ENCODE measurements at places on chromosomes 12 and 14. TPM values are rescaled to one million over a fixed set of nuclear protein-coding genes. Genes with fewer than 3 reads are reported as not detected.
A peak's percentile ranks its signal among the peaks of the same experiment; 100 is the strongest.

Gene PROX2
- total RNA-seq: not detected

DNA sequence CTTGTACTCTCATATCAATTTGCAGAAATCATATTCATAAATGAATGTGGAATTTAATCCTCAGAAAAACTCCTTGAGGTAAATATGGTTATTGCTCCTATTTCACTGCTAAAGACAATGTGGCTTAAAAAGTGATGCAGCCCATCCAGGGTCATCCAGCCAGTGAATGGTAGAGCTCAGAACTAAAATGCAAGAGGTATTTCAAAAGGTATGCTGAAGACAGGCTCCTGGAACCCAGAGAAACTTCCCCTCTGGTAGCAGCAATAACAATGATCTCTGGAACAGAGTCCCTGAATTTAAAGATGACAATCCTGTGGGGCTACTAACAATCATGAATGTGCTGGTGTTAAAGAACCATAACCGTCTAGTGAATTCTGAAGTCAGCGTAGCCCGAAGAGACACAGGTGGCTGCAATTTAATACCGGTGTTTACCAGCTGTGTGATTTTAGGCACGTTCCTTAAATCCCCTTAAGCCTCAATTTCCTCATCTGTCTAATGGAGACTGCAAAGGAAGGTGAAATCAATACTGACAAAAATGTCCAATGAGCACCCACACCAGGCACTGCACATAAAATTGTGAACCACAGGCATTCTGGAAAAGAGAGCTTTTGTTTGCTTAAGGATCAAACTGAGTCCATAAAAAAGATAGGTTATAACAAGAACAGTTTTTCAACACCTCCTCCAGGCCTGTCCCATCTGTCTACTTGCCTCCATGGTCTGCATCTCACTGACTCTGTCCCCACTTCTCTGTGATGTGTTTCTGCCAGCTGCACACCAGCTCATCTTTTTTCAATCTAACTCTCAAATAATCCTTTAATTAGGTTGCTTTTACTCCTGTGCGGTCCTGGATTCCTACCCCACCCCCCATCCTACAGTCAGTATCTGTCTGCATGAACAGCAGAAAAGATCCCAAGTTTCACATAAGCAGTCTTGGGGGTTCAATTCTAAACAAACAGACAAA lies 10.5 kb downstream of the TM7SF3 start:
- H3K27ac ChIP-seq: no peak overlapping the region
- no peak overlapping the region for H3K4me3 ChIP-seq
- no peaks in the 10 kb centered on the region for H3K36me3 ChIP-seq
- DNase-seq: no peak

DNA sequence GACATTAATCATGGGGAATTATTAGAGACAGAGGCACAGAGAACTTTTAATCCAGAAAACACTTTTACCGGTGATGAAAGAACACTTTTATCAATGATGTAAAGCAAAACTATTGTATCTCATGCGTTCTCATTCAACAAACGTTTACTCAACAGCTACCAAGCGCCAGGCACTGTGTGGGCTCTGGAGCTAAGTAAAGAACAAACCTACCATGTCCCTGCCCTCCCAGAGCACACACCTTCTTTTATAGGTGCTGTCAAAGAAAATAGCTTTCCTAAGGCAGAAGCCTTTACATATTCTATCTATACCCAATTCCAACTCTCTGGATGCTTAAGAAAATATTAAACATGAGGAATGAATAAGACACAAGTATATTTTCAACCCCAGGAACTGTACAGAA lies 91.1 kb downstream of the FOXN3 start:
- no peaks in the 10 kb centered on the region for H3K27me3 ChIP-seq
- no peaks in the 10 kb centered on the region for H3K4me1 ChIP-seq
- no peaks in the 10 kb centered on the region for H3K36me3 ChIP-seq
- DNase-seq: no peak

DNA sequence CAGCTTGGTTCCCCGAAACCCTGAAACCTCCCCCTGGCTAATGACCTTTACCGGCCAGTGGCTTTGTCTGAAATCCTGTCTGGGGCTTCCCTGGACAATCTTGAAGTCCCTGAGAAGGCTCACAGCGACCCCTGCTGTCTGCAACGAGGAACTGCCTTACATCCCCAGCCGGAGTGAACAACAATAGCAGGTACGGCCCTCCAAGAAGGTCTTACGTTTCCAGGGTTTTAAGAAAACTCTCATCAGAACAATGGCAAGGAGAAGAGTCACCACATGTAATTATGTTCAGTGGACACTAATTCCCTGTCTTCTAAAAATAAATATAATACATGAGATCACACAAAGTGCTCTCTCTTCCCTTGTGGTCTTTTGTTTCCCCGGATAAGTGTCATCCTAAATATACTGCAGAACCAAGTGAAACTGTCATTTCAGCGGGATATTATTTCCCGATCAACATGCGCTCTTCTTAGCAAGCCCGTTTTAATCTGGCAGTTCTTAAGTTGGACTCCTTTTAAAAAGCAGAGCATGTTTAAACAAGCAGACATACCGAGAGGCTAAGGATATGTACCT lies 53.3 kb downstream of the RBM19 start:
- H3K36me3 ChIP-seq: peaks cover 6% of the 10 kb centered on the region
- no peak overlapping the region for H3K4me3 ChIP-seq
- DNase-seq: peak; percentile 66

Gene ADAMTS20
- 0.23 TPM for total RNA-seq

DNA sequence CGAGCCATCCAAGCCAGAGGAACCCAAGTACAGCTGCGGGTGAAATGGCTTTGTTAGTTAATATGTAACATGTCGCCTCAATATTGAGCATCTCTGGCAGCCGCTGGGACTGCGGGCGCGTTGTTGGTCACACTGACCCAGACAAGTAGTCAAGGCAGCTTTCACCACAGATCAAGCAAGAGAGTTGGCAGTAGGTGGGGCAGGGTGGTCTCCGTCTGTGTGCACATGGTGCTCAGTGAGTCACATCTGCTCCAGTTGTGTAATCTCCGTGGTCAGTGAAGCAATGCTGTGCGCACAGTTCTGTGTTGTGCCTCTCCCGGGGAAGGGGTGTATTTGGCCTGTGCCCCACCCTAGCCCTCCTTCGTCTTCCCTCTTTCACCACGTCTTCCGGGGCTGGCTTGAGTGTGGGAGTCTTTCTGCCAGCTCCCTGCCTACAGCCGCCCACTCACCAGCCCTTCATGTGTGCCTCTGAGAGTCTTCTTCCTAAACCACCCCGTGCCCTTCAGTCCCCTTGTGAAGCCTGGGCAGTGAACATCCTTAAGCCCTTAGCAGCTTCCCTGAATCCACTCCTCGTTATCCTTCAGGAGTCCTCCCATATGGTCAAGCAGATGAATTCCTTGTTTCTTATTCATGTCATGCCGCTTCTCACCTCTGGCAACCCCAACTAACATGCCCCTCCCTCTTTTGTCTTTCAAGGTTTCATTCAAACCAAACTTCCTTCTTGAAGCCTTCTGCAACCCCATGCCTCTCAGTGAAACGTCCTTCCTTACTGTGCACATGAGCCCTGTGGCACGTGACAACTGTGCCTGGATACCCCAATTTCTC lies 242.1 kb downstream of the CACNA1C start:
- H3K4me3 ChIP-seq: no peak overlapping the region
- H3K27ac ChIP-seq: no peak overlapping the region
- DNase-seq: no peak
- no peaks in the 10 kb centered on the region for H3K4me1 ChIP-seq

DNA sequence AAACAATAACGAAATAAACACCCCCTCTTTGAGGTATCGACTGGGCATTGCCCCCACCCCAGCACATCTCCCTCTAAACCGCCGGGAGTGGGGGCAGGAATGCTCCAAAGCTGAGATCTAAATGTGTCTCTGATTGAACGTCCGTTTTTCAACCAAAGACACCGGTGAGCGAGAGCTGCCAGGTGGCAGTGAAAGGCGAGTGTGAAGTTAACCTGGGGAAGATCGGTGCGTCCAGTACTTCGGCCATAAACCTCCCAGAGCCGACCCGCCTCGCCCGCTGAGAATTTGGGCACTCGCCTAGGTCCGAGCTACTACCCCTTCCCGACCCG lies 625 bp downstream of the ANGEL1 start:
- no peaks in the 10 kb centered on the region for H3K4me1 ChIP-seq
- DNase-seq: no peak
- H3K27ac ChIP-seq: peak overlapping the region; percentile 85
- H3K4me3 ChIP-seq: peak overlapping the region; percentile 87
- H3K27me3 ChIP-seq: no peaks in the 10 kb centered on the region

- H3K27me3 ChIP-seq: no peaks in the 10 kb centered on the region
- no peaks in the 10 kb centered on the region for H3K36me3 ChIP-seq
- no peaks in the 10 kb centered on the region for H3K4me1 ChIP-seq
These were observed 412 bp upstream of the TEP1 start for GRCh38 chr14:20413744-20414082.

- DNase-seq: no peak
- H3K4me3 ChIP-seq: no peak overlapping the region
- H3K27me3 ChIP-seq: no peaks in the 10 kb centered on the region
These were observed 227.9 kb downstream of the SLC25A21 start for GRCh38 chr14:36944307-36945010.

- no peaks in the 10 kb centered on the region for H3K27me3 ChIP-seq
- H3K27ac ChIP-seq: no peak overlapping the region
- no peak for DNase-seq
- H3K4me1 ChIP-seq: peaks cover under 1% of the 10 kb centered on the region
- no peaks in the 10 kb centered on the region for H3K36me3 ChIP-seq
These were observed 238.5 kb downstream of the CACNA1C start for GRCh38 chr12:2291182-2291832.

GRCh38 chr12:129613314-129613713 lies 290.5 kb downstream of the TMEM132D start:
- DNase-seq: no peak
- H3K4me1 ChIP-seq: no peaks in the 10 kb centered on the region
- no peaks in the 10 kb centered on the region for H3K27me3 ChIP-seq
- no peaks in the 10 kb centered on the region for H3K36me3 ChIP-seq
- no peak overlapping the region for H3K27ac ChIP-seq

Gene TBC1D30
- total RNA-seq: 19.2 TPM

- H3K4me3 ChIP-seq: no peak overlapping the region
- DNase-seq: no peak
- no peaks in the 10 kb centered on the region for H3K4me1 ChIP-seq
- no peak overlapping the region for H3K27ac ChIP-seq
- no peaks in the 10 kb centered on the region for H3K27me3 ChIP-seq
- no peaks in the 10 kb centered on the region for H3K36me3 ChIP-seq
These were observed 151.6 kb upstream of the SYT1 start for GRCh38 chr12:78712834-78713481.

- no peaks in the 10 kb centered on the region for H3K4me1 ChIP-seq
- H3K36me3 ChIP-seq: no peaks in the 10 kb centered on the region
- H3K27ac ChIP-seq: peak overlapping the region; percentile 90
- DNase-seq: peak; percentile 22
These were observed 485 bp downstream of the PELI2 start for GRCh38 chr14:56118611-56119181.

DNA sequence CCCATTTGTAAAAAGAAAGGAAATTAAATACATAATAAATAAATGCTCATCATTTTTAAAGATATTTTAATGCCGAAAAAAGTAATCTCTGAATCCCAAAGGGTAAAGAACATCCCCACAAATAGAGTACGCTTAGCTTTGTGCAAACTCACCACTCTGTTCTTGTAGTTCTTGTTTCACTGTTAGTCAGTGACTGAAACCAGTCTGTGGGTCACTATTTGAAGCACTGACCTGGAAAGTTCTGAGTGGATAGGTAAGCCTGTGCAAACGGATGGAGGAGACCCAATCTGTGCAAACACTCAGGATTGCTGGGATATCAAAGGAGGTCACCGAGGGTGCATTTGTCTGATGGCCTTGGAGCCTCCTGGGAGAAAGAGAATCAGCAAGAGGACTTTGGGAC lies 68.1 kb upstream of the TSPAN11 start:
- no peaks in the 10 kb centered on the region for H3K4me1 ChIP-seq
- no peak overlapping the region for H3K4me3 ChIP-seq
- no peaks in the 10 kb centered on the region for H3K27me3 ChIP-seq
- no peak overlapping the region for H3K27ac ChIP-seq
- no peak for DNase-seq
- H3K36me3 ChIP-seq: no peaks in the 10 kb centered on the region

GRCh38 chr12:121072147-121072546 lies 33.1 kb upstream of the OASL start:
- no peaks in the 10 kb centered on the region for H3K27me3 ChIP-seq
- no peak for DNase-seq
- H3K4me1 ChIP-seq: no peaks in the 10 kb centered on the region
- no peaks in the 10 kb centered on the region for H3K36me3 ChIP-seq

- no peak overlapping the region for H3K27ac ChIP-seq
- H3K4me3 ChIP-seq: no peak overlapping the region
- H3K4me1 ChIP-seq: no peaks in the 10 kb centered on the region
- peaks cover 3% of the 10 kb centered on the region for H3K36me3 ChIP-seq
- H3K27me3 ChIP-seq: no peaks in the 10 kb centered on the region
These were observed 155.5 kb downstream of the PCNX1 start for GRCh38 chr14:71062581-71063303.

- no peaks in the 10 kb centered on the region for H3K36me3 ChIP-seq
- no peaks in the 10 kb centered on the region for H3K4me1 ChIP-seq
- H3K27me3 ChIP-seq: no peaks in the 10 kb centered on the region
- no peak for DNase-seq
These were observed 56.7 kb downstream of the FBRSL1 start for GRCh38 chr12:132546647-132547046.

Gene EGLN3
- total RNA-seq: 6.8 TPM

GRCh38 chr12:128079-128478 lies 61.5 kb downstream of the IQSEC3 start:
- H3K36me3 ChIP-seq: no peaks in the 10 kb centered on the region
- no peak for DNase-seq
- H3K4me3 ChIP-seq: no peak overlapping the region
- H3K27me3 ChIP-seq: no peaks in the 10 kb centered on the region
- no peaks in the 10 kb centered on the region for H3K4me1 ChIP-seq

DNA sequence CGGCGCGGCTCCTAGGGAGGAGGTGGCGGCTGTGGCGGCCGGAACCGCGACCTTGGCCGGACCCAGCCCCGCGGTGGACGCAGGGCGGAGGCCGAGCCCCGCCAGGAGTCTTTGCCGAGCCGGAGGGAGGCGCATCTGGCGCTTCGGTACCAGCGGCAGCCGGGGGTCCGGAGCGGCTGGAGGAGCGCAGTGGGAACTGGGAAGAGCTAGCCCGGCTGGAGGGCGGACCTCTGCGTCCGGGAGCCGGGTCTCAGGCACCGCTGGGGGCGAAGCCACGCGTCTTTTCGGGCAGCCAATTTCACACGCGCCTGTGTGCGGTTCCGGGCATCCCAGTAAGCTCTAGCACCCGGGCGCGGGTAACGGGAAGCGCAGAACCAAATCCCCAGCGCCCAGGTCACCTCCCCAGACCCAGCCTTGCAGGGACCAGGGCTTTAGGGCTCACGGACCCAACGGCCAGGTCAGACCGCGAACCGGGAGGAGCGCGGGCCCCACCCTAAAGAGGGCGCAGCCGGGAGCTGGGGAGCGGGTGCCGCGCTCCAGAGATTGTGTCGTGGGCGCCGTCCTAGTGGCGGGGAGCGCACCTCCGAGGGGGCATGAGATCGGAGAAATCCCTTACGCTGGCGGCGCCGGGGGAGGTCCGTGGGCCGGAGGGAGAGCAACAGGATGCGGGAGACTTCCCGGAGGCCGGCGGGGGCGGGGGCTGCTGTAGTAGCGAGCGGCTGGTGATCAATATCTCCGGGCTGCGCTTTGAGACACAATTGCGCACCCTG lies 89.4 kb downstream of the GALNT8 start:
- peaks cover 23% of the 10 kb centered on the region for H3K27me3 ChIP-seq
- H3K27ac ChIP-seq: no peak overlapping the region
- H3K4me1 ChIP-seq: peaks cover 6% of the 10 kb centered on the region
- DNase-seq: no peak
- no peaks in the 10 kb centered on the region for H3K36me3 ChIP-seq

- H3K4me3 ChIP-seq: no peak overlapping the region
- DNase-seq: no peak
- H3K36me3 ChIP-seq: no peaks in the 10 kb centered on the region
- H3K27ac ChIP-seq: no peak overlapping the region
- H3K27me3 ChIP-seq: peaks cover 9% of the 10 kb centered on the region
- H3K4me1 ChIP-seq: no peaks in the 10 kb centered on the region
These were observed 74.4 kb upstream of the ANO4 start for GRCh38 chr12:100720016-100720654.

All from prostate gland (tissue), 2 donors.